GF-D8 (cell line): ENCODE measurements at places on chromosomes 4 and X.

DNA sequence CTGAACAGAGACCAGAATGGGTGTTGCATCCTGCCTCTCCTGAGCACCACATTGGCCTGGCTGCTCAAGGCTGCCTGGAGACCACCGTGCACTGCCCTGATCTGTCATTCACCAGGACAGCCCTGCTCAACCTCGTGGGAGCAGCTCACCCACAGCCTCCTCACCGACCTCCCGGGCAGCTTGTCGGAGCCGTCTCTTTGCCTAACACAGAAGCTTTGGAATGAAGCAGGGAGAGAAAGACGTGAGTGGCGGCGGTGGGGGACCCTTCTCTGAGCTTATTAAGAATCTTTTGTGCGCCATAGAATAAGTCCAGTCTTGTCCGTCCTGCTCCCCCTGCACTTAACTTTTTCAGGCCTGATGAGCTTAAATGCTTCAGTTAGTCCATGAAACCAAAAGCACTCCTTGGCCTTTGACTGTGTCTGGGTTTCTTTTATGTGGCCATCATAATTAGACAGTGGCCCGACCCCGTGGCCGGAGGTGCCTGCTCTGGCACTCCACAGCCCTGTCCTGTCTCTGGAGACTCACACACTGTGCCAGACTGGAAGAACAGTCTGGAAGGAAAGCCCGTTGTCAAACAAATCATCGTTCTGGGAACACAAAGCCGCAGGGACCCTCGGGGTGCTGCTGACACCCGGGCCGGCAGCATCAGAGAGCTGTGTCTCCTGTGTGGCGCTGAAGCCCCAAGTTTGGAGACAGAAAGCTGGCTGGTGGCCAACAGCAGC is 192.8 kb downstream of the BCOR start:
- no peak for DNase-seq

GRCh38 chr4:81647388-81647787 is 175.7 kb upstream of the RASGEF1B start:
- no peak for DNase-seq

GRCh38 chr4:88826771-88827170 is 129.1 kb upstream of the NAP1L5 start:
- no peak for DNase-seq

GRCh38 chr4:132839070-132839469 is 310.0 kb upstream of the PCDH10 start:
- no peak for DNase-seq

DNA sequence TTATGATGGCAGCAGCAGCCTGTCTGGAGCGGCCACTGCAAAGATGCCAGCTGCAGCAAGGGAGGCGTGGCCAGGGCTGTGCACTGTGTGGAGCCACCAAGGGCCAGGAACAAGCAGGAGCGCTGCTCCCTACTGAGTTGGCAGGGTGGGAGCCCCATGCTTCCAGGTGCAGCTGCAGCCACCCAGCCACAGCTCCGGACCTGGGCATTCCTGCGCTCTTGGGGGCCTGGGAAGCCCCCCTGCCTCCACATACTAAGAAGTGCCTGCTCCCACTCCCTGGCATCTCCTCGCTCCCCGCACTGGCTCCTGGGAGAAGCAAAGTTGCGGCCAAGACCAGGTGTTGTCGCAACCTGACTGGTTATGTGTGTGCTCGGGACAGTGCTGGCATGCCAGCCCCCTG is 619.8 kb downstream of the DMD start:
- no peak for DNase-seq

DNA sequence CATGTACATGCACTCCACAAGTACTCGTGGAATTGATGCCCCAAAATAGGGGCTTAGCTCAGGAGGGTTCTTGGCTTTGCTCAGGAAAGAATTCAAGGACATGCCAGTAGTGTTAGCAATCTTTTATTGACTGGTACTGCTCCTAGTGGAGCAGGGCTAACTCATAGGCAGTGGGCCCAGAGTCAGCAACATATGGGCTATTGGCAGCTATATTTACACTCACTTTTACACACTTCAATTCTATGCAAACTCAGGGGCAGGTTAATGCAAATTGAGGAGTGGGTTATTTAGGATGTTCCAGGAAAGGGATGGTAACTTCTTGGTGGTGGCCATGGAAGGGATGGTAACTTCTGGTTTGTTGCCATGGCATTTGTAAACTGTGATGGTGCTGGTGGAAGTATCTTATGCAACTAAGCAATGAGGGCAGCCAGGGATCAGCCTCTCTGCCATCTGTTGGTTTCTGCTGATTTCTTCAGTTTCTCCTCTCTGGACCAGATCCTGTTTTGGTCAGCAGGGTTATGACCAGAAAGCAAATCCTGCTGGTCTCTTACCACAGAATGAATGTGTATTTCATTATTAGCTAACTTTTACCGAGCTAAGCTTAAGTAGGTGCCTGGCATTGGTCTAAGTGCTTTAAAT is 69.2 kb upstream of the FAT1 start:
- DNase-seq = no peak

DNA sequence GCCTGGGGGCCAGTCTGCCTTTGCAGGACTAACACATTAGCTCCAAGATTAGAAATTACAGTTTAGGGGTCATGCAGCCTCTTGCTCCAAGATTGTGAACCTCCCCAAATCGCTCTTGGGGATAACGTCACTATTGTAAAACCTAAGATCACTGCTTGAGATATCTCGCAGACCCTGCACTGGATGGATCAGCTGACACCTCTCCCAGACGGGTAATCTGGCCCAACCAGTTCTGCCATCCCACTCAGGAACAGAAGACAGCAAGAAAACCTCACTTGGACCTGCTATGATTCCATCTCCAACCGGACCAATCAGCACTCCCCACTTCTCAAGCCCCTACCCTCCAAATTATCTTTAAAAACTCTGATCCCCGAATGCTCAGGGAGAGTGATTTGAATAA is 431.2 kb downstream of the GPM6A start:
- DNase-seq = no peak

DNA sequence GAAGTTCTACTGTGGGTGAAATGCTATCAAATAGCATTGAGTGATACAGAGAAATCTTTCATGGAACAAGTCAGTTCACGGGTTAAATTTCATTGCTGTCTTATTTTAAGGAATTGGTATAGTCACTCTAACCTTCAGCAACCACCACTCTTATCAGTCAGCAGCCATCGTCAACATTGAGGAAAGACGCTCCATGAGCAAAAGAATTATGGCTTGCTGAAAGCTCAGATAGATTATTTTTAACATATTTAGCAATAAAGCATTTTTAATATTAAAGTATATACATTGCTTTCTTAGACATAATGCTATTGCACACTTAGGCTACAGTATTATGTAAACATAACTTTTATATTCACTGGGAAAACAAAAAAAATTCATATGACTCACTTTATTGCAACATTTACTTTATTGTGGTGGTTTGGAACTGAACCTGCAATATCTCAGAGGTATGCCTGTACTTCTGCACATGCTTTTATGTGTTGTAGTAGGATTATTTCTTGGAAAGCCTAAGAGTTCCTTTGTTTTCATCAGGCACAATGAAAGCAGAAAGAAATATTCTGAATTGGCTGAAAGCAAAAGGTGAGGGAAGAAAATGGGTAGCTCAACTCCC is 586.7 kb downstream of the GBA3 start:
- DNase-seq = no peak

DNA sequence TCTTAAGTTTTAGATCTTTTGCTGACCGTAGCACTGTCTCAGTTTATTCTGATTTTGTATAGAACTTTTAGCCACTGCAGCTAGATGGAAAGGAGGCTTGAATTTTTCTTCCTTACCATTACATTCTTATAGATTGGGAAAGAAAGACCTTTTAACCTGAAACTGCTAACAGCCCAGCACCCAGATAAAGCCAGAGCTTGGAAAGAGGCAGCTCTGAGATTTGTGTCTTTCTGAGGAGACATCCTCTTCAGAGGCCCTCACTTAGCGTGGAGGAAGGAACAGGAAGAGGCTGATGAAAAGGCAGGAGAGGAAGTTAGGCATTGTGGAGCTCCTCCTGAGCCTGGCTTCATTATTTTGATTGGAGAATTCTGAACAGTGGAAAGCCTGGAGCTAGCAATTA is 35.1 kb downstream of the ATG4A start:
- no peak for DNase-seq

DNA sequence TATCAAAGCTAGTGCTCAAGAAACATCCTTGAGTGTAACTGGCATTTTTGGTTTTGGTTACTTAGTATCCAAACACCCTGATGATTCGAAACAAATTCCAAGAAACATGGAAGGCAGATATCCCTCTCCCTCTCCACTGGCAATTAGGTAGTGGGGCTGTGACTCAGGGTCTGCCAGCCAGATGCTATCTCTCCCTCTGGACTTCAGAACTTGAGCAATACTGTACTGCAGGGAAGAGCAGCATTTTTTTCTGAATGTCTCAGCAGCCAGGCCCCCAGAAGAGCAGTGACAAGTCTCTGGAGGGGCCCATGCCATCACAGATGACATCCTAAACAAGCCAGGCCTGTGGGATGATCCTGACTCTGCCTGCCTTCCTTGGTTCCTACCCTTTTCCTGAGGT is 37.3 kb upstream of the BCORL1 start:
- no peak for DNase-seq

GRCh38 chr4:185244763-185245162 is 35.4 kb downstream of the SNX25 start:
- no peak for DNase-seq

GRCh38 chr4:157700898-157701694 is 471.7 kb downstream of the GASK1B start:
- no peak for DNase-seq

GRCh38 chr4:95209927-95210326 is 338.8 kb downstream of the UNC5C start:
- no peak for DNase-seq

DNA sequence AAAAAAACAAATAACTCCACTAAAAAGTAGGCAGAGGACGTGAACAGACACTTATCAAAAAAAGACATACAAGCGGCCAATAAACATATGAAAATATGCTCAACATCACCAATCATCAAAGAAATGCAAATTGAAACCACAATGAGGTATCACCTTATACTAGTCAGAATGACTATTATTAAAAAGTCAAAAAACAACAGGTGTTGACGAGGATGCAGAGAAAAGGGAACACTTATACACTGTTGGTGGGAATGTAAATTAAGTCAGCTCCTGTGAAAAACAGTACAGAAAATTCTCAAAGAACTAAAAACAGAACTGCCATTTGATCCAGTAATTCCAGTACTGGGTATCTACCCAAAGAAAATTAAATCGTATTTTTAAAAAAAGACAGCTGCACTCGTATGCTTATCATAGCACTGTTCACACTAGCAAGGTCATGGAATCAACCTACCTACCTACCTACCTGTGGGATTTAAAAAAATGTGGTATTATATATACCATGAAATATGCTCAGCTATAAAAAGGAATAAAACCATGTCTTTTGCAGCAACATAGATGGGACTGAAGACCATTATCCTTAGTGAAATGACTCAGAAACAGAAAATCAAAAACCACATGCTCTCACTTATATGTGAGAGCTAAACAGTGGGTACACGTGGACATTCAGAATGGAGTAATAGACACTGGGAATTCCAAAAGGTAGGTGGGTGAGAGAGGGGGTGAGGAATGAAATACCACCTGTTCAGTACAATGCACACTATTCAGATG is 24.8 kb upstream of the PTPN13 start:
- DNase-seq = no peak

- DNase-seq = no peak
Observed at GRCh38 chrX:30590368-30590767, 12.8 kb upstream of the TASL start.

GRCh38 chr4:123480706-123481418 is 84.3 kb downstream of the SPRY1 start:
- no peak for DNase-seq

GRCh38 chr4:1511441-1512041 is 105.3 kb upstream of the NKX1-1 start:
- no peak for DNase-seq

GRCh38 chr4:158850800-158851644 is 82.2 kb downstream of the FNIP2 start:
- no peak for DNase-seq

GRCh38 chr4:29972121-29972520 is 748.0 kb upstream of the PCDH7 start:
- DNase-seq = no peak

DNA sequence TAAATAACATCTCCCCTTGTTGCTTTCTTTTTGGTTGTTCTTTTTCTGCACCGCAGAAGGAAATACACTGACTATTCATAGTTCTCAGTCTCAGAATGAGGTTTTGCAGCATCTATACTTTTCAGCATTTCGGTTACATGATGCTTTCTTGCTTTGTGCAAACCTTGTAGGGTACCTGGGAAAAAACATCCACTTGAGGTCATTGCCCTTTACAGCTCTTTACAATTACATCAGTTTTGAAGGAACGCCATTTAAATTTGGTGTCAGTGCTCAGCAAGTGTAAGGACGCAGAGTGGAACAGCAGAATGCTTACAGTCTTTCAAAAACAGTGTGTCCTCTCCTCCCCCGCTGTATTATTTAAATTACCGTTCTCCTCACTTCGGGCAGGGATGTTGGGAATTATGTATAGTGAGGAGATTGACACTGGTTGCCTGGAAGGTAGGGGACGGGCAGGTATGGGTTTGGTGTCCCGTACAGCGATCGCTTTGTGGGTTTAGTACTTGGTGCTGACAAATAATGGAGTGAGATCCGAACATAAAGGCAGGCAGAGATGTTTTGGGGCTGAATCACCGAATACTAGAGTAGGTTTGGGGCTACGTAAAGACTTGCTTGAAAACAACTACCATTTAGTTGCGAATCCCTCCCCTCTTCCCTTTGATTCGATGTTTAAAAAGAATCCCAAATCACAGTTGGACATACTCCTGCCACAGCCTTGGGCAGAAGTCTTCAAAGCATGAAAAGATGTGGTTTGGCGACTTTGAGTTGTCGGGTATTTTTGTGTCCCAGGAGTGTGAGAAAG is 2.0 kb upstream of the NKX3-2 start:
- no peak for DNase-seq

DNA sequence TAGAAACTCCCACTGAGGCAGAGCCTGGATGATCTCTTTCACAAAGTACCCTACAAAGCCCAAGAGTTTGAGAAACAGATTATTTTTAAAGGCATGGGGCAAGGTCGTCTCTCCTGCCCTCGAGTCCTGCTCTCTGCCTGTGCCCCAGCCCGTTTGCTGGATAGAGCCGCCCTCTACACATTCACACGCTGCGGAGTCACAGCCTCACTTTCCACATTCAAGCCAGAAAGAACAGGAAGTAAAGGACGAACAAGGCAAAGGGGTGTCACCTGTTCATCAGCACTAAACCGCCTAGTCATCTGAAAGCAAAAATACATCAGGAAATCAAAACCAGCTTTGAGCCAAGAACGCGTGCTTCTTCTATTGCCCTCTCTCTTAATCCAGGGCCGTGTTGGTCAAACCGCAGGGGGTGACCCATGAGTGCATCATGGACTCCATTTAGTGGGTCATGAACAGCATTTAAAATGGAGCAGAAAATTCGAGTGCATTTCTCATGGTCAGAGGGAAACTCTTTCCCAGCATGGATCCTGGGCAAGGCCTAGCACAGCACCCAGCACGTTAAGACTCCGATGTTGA is 83.4 kb downstream of the PHKA2 start:
- DNase-seq = no peak

GRCh38 chr4:116397714-116398113 is 687.7 kb downstream of the TRAM1L1 start:
- no peak for DNase-seq

- DNase-seq = no peak
Observed at GRCh38 chr4:161336016-161336530, 827.7 kb downstream of the FSTL5 start.

- no peak for DNase-seq
Observed at GRCh38 chrX:41419082-41419481, 28.1 kb upstream of the NYX start.
